GM04503 (cell line): ENCODE measurements at places on chromosomes 7 and 10.
A peak's percentile ranks its signal among the peaks of the same experiment; 100 is the strongest.

DNA sequence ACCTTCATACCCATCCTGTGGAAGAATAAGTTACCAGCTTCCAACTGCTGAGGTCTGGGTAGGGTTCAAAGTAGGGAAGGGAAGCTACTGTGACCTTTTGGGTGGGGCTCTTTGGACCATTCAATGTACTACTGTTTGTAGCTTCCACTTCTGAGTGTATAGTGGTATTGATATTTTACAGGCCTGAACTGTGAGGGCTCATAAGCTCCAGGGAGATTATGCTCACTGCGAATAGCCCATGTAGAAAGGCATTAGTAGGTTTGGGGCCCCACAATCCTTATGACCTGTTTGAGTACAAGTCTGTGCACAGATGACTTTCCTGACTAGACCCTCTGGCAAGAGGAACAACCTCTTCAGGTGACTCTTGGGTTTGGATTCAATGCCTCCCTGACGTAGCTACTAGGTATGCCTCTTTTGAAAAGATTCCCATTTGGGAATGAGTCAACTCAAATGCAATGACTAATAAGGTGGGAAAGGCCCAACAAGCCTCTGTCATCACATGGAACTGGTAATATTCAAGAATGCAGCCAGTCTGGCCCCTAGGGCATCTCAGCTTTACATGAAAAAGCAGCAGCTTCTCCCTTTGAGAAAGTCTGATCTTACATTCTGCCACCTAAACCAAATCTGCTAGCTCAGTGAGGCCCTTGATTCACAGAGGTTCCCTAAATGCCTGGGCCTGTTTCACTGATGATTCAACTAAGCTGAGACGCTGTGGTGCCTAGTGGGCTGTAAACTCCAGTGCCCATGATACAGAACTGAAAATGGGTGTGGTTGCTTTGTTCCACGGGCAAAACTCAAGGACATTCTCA, 79.8 kb downstream of the ABI1 start:
- DNase-seq = peak; percentile 72

GRCh38 chr10:49534670-49535381, 4.1 kb downstream of the ERCC6 start:
- no peak for DNase-seq

GRCh38 chr10:28111712-28112111, 112.8 kb upstream of the ODAD2 start:
- DNase-seq = no peak

DNA sequence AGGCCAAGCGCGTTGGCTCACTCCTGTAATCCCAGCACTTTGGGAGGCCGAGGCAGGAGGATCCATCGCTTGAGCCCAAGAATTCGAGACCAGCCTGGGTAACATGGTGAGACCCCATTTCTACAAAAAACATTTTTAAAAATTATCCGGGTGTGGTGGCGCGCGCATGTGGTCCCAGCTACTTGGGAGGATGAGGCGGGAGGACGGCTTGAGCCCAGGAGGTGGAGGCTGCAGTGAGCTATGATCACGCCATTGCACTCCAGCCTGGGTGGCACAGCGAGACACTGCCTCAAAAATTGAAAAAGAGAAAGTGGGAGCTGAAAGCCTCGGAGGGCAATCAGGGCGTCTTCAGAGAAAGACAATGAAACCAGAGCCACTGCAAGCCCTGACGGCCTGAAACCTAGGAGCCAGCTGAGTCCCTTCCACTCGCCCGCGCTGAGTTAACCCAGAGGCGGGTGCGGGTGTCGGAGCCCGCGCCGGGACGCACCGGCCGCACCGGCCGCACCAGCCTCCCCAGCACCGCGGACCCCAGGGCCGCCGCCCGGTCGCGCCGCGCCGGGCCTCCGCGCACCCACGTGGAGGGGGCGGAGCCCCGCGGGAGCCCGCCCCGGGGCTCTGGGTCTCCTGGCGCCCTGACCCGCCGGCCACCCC, 22.4 kb downstream of the ZFAND2A start:
- no peak for DNase-seq

DNA sequence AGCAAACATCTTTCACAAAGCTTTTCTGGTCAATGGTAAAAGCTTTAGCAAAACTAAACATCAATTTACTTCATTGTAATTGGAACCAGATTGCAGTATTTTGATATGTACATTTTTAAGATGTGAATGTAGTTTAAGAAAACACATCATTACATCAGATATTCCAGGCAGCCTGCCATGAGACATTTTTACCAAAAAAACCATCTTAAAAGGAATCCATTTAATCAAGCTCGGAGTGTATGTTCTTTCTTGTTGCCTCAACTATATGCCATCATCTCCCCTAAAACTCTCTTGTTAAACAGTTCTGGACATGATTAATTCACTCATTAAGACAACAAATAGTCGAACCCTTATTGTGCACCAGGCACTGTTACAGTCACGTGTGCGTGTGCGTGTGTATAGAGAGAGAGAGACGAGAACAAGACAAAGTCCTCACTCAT, 97.5 kb downstream of the UBE2H start:
- peak; percentile 91 for DNase-seq

- DNase-seq = peak; percentile 79
Observed at GRCh38 chr10:46516660-46517416, 39.6 kb downstream of the GPRIN2 start.

DNA sequence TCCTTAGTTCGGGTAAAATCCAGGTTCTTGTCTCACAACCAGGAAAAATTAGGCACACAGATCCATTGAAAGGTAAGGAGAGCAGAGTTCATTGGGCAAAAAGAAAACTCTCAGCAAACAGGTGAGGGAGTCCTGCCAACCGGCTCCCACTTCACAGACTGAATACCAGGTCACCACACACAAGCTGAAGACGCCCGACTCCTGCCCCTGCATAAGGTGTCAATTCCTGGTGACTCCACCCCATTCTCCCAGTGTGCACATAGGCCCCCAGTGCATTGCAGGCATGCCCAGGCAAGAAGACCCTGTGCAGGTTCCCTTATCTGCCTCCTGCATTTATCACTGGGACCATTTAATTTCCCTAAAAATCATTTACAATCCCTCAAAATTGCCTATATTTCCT, 354.6 kb downstream of the LRRTM3 start:
- DNase-seq = no peak

DNA sequence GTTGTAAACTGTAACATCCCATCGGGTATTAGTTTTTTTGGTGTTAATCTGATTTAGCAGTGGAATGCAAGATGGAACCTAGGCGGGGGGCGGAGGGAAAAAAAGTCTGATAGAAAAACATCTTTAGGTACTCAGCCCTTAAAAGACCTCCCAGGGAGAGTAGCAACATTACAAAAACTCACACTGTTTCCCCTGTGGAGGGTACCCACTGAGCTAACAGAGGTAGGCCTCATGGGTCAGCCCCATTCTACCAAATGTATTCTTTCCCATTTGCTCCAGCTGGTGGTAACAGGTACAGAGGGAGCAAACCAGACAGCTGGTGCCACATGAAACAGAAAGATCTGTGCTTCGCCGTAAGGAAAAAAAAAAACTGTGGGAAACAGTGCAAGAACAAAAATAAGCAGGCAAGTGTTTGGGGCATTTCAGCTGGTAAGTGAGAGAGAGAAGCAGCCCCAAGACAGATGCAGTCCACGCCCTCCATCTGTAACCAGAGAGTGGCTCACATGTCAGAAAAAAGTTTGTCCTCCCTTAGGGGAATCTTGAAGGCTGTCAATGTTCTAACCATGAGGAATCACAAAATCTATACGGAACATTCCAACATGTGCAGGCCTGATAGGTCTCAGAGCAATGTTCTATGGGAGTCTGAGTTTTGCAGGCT, 65.3 kb downstream of the HOXA1 start:
- DNase-seq = no peak

GRCh38 chr10:103510046-103510685, 16.7 kb downstream of the NEURL1 start:
- DNase-seq = no peak

- no peak for DNase-seq
Observed at GRCh38 chr7:144384071-144384470, 19.4 kb downstream of the NOBOX start.

- no peak for DNase-seq
Observed at GRCh38 chr10:32161586-32161985, 105.4 kb upstream of the KIF5B start.

DNA sequence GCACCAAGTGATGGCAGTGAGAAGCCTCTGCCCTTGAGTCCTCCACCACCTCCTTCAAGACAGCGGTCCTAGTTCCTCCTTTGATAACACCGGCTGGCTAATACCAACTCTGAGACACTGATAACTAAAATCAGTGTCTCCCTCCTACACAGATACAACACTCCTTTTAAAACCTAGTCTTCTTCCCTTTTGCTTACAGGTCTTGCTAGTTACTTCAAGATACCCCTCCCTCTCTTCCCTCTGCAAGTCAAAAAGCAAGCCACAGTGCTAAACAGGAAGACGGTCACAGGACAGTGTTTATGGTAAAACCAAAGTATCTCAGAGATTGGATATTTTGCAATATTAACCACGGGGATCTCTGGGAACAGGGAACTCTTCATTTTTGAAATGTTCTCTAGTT, 4.6 kb downstream of the AKR1B1 start:
- no peak for DNase-seq

DNA sequence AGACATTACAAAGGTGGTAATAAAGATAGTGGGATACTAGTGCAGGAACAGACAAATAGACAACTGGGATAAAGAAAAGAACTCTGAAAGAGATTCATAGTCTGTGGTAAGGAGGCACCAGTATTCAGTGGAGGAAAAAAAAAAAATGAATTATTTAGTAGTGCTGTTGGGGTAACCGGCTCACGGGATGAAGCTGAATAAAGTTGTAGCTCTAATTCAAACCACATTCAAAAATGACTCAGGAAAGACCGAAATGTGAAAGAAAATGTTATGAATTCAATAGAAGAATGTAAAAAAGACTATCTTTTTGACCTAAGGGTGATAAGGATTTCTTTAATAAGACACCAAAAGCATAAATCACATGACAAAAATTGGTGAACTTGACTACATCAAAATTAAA, 83.1 kb upstream of the HABP2 start:
- DNase-seq = no peak

DNA sequence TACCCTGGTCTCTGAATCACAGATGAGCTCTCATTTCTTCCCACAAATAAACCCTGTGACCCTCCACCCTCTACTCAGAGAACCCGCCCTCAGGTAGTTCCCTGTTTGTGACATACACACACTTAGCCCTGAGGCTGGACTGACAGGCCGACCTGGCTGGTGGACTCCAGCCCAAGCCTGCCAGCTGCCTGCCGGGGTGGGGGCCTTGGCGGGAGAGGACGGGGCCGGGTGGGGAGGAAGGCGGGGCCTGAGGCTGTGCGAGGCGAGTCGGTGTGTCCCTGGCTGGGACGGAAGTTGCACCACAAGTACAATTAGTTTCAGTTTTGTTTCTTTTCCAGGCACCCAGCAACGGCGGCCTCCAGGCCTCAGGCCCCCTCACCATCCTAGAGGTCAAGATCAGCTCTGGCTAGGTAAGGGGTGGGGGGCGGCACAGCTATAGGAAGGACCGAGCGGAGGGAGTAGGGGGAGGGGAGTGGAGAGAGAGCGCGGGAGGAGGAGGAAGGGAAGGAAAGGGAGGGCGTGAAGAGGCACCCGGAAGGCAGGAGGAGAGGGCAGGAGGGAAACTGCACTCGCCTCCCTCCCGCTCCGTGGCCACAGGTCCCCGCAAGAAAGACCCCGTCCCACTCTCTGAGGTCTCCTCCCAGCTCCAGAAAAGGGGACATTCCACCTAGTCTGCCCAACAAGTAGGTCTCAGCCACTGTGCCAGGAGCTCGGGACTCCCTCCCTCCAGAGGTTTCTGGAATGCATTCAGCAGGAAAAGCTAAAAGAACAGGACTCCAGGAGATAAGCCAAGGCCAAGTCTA, at the start of gene TRIM56:
Gene TRIM56, plus strand, starts transcription at position 320 of the 803 bp plus-strand sequence. CDS start 1,832 bp downstream, outside the sequence.
- no peak for DNase-seq

GRCh38 chr10:77383861-77384553, 253.6 kb downstream of the KCNMA1 start:
- DNase-seq = no peak

DNA sequence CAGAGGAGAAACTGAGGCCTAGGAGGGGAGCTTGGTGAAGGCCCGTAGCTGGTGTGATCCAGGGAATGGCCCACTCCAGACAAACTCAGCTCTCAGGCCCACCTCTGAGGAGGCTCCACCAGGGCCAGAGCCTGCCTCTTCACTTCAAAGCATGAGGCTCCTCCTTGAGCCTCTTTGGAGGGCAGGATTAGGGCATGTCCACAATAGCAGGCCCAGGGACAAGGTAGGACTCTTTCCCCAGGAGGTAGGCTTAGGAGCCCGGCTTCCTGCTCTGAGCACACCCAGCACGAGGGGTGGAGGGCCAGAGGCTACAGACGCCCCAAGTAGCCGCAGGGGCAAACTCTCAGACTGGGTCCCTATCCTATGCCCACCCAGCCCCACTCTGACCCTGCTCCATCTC, 164.6 kb upstream of the ZMIZ1 start:
- DNase-seq = no peak

- no peak for DNase-seq
Observed at GRCh38 chr7:6889252-6889812, 63.3 kb upstream of the CCZ1B start.

GRCh38 chr10:101672536-101672935, 22.4 kb downstream of the FBXW4 start:
- no peak for DNase-seq

DNA sequence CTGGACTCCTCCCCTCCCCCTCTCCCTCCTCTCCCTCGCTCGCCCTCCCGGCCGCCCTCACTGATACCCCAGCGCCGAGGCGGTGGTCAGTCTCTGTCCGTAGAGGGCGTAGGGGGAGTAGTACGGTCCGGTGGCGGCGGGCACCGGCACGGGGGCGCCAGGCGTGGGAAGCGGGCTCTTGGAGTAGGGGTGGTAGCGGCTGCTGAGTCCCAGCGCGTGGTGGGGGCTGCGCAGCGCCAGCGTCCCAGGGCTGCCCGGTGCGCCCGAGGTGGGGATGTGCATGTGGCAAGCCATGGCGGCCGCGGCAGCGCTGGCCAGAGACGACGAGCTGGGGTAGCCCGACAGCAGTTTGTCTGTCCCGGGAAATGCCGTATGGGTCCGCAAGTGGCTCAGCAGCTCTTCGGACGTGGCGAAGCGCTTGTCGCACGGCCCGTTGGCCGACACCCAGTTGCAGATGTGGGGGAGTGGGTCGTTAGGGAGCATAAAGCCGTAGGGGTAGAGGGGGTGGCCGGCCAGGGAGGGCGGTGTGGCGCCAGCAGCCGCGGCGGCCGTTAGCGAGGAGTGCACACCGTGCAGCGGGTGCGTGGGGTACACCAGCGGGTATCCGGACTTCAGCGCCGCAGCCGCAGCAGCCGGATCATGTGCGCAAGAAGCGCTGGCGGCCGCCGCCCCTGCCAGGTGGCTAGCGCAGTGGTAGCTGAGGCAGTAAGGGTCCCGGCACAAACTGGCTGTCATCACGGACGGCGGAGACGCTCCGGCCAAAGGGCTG, 2.7 kb downstream of the ZNF503 start:
- no peak for DNase-seq

GRCh38 chr10:70053218-70053840, 683 bp downstream of the MACROH2A2 start:
- DNase-seq = no peak

DNA sequence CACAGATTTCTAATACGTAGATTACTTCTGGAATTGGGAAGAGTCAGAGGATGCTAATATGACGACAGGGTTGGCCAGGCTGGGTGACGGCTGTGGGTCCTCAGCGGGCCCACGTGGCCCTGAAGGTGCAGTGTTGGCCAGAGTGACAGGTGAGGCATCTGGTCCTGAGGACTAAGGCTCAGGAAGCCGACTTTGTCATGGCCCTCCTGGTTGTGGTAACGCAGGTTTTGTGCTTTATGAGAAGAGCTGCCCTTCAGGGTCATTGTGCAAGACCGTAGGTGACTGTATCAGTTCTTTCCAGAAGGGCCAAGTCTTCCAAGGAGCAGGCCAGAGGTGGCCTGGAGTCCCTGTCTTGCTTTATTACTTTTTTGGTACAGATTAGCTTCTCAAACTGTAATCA, 2.5 kb downstream of the EIF3B start:
- DNase-seq = no peak

- no peak for DNase-seq
Observed at GRCh38 chr7:45143616-45144015, 14.0 kb upstream of the RAMP3 start.
